ENCODE measurements at places on chromosomes 5 and 9.

GRCh38 chr5:1563051-1563461, 39.3 kb upstream of the LPCAT1 start:
- DNase-seq, result no peak

DNA sequence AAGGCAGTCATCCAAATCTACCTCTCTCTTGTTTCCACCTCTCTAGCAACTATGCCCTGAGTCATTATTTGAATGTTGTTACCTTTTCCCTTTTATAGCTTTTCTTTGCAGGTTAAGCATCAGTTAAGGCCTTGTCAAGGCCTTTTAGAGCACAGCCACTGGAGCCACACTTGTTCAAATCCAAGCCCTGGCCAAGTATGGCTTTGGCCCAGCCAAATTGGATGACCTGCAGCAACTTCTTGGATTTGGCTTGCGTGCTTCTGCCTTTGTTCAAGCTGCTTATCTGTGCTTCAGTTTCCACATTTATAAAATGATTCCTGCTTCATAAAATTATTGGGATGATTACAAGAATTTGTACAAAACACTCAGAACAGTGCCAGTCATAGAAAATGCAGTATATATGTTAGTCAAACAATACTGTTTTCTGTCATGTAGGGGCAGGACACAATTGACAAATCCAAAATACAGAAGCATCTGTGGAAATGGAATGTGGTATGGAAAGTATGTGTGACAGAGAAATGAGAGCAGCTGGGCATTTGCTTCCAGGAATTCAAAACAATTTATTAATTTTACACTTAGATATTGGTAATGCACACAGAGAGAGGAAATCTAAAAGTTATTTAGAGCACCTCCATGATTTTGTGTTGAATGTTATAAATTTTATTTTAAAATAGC, 17.9 kb upstream of the RLN1 start:
- no peak for DNase-seq

DNA sequence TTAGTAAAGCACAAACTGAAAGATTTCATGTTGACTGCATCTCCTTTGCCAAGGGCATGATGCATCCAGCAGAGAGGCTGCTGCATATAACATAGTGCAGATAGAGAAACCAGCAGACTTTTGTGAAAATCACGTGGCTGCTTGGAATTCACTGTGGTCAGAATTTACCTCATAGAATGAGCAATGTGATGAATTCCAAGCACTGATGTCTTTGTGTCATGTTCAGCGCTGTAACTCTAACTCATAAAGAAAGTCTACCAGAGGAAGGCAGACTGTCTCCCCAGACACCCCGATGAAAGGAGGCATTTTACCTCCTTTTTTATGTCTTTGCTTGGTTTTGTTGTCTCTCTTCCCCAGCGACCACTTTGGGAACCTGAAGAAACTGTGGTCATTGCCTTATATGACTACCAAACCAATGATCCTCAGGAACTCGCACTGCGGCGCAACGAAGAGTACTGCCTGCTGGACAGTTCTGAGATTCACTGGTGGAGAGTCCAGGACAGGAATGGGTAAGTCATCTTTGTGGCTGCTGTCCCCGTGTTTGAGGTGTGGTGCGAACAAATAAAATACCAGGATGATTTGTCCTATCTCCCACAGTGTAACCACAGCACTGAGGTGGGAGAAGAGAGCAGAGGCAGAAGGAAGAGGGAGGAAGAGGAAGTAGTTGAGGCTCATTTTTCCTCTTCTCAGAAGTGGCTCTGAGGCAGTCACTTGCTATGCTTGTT, 42.0 kb downstream of the ITK start:
- DNase-seq, result peak; percentile 56

DNA sequence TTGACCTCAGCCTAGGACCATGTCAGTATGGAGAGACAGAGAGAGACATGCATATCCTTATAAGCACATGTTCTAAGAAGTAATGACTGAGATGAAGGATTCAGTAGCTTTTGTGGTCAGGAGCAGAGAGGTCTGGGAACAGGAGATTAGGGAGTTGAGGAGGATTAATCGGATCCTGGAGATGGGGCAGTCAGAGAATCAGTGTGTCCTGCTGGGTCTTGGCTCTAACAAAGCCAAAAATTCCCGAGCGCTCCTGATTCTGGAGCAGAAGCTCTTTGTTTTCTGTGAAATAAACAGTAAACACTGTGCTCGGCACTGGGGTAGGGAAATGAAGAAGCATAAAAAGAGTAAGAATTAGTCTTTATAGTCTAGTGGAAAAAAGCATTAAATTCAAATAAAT, 520.0 kb upstream of the CLINT1 start:
- DNase-seq, result no peak

- DNase-seq, result no peak
These were observed 65.7 kb downstream of the EFNA5 start for GRCh38 chr5:107604990-107605389.

GRCh38 chr9:17637229-17637628, 58.4 kb downstream of the SH3GL2 start:
- no peak for DNase-seq

DNA sequence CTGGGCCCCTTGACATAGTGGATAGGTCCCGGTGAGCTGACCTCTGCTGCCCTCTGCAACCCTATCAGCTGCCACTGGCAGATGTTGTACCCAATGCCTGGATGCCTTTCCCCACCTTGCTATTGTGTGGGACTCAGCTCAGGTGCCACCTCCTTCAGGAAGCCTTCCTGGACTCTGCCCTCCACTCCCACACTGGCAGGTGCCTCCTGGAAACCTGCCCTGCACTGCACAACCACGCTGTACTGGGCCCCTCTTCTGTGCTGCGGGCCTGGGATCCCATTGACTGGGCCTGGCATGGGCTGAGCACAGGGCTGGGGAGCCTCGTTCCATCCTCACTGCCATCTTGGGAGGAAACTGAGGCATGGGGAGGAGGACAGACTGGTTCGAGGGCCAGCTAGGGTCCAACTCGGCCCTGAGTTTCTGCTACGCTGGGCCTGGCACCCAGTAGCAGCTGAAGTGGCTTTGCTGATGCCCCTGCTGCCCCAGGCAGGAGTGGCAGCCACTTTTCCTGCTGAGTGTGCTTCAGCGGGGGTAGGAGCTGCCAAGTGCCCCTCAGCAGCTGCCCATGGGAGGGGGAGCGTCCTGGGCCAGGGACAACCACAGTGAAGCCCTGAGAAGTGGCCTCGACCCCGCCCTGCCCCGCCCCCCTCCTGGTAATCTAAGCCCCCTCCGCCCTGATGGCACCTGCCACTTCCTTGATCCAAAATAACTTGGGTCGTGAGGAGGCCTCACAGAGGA, 1.3 kb downstream of the AK1 start:
- DNase-seq, result no peak

DNA sequence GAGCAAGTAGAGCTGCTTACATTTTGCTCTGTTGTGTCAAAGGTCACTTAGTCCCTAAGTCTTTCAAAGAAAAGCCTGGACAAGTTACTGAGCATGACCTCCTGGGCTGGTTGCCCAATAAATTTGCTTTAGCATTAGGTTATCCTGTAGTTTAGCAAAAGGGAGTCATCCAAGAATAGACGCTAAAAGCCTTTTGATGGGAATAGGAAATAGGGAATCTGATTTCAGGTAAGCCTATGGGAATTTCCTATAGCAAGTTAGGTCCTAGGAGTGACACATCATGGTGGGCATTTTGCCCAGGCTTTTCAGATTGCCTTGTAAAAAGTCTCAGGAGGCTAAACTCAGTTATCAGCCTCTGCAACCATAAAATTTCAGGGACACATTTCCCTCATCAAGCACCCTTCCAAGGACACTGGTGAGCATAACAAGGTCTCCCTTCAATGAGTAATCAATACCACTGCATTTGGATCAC, 67.6 kb upstream of the RANBP3L start:
- no peak for DNase-seq
